ENCODE measurements at places on chromosomes 4 and X. TPM values are rescaled to one million over a fixed set of nuclear protein-coding genes. Genes with fewer than 3 reads are reported as not detected.

DNA sequence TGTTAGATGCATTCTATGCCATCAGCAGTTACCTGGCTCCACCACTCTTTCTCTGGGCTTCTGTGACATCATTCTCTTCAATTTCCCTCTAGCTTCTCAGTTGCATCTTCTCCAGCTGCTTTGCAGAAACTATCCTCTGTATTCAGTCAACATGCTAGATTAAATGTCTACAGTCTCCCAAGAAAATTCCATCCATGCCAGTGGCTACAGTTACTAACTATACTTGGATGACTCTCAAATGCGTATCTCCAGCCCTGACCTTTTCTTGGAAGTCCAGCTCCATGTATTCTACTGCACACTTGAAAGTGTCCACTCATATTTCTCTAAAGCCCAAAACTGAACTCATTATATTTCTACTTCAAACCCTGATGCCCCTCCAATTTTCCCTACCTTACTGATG lies 232.3 kb upstream of the TENM3 start:
- no peaks in the 10 kb centered on the region for H3K36me3 ChIP-seq
- DNase-seq = no peak
- no peaks in the 10 kb centered on the region for H3K27me3 ChIP-seq
- H3K27ac ChIP-seq = no peak overlapping the region

DNA sequence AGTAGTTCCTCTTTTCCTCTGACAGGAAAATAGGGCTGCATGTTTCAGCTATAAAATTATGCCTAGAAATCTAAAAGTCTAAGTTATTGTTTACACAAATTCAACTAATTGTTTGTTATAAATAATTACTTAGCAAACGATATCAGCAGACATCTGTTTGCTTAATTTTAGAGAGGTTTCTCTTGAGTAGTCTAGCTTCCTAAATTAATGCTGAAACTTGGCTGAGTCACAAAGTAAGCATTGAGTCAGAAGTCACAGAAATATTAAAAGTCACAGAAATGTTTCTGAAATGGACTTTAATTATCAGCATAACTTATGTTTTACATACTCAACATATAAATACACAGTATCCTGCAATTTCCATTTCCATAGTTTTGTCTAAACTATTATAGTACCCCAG lies 1044.0 kb downstream of the CCSER1 start:
- no peak for DNase-seq
- no peaks in the 10 kb centered on the region for H3K36me3 ChIP-seq
- H3K27ac ChIP-seq = no peak overlapping the region
- no peak overlapping the region for H3K4me3 ChIP-seq
- no peaks in the 10 kb centered on the region for H3K4me1 ChIP-seq
- no peaks in the 10 kb centered on the region for H3K27me3 ChIP-seq

DNA sequence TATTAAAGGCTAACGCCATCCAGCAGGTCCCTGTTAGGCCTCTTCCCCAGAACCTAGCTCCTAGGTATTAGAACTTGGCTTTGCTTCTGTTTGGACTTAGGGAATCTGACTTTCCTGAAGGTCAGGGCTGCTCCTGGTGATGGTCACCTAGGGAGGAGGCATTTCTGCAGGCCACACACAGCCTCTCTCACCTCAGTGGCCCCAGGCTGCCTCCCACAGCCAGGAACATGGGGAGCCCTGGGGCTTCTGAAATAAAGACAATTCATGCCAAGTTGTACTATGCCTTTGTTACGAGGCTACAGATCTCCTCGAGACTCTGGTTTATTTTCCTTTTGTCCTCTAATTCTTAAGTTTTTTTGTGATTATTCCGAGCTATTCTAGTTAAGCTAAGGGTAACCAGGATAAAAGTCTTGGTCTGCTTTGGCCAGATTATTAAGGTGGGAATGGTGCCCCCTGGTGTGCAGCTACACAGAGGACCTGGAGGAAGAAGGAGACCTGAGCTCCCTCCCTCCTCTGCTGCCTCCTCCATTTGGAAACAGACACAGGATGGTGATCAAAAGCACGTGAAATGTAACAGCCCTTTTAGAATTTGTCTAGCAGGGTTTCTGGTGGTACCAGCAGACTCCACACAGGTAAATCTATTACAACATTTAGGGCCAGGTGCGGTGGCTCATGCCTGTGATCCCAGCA lies 131.0 kb downstream of the DCLK2 start:
- DNase-seq = no peak
- H3K4me1 ChIP-seq = no peaks in the 10 kb centered on the region

DNA sequence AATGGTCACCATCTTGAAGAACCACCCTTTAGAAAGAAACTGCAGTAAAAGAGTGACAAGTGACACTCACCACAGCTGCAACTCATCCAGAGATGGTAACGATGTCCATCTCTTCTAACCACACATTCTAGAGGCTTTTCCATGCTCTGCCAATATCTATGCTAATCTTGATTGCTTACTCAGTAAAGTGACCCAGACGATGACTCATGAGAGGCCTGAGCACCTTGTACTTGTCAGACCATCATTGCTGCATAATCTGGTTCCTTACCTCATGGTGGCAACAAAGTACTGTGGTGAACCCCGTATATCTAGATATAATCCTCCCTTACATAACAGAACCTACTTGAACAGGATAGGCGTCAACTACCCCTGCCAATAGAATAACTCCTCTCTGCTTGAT lies 75.6 kb downstream of the CCNG2 start:
- H3K36me3 ChIP-seq = no peaks in the 10 kb centered on the region
- no peak overlapping the region for H3K4me3 ChIP-seq
- H3K27ac ChIP-seq = no peak overlapping the region

- no peak overlapping the region for H3K4me3 ChIP-seq
- H3K4me1 ChIP-seq = peaks cover 5% of the 10 kb centered on the region
- H3K36me3 ChIP-seq = no peaks in the 10 kb centered on the region
- DNase-seq = no peak
- H3K27ac ChIP-seq = no peak overlapping the region
These were observed 7.9 kb downstream of the SMIM20 start for GRCh38 chr4:25921922-25922321.

DNA sequence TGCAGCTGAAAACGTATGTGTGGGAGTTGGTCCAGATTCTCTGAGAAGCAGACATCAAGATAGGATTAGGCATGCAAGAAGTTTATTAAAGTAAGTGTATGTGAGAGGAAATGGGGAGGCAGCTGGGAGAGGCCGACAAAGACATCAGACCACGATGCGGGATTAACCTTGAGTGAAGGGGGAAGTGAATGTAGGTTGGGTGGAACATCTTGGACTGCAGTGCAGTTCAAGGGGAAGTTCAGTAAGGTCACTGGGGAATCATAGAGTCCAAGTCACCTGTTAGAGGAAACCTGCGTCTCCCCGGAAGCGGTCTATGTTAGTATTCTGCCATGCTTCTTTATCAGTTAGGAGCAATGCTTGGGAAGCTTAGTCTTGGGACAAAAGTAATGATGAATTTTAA lies 22.0 kb downstream of the CXCL8 start:
- no peaks in the 10 kb centered on the region for H3K36me3 ChIP-seq
- no peaks in the 10 kb centered on the region for H3K4me1 ChIP-seq
- no peak overlapping the region for H3K4me3 ChIP-seq
- H3K27me3 ChIP-seq = no peaks in the 10 kb centered on the region
- no peak overlapping the region for H3K27ac ChIP-seq
- DNase-seq = no peak

DNA sequence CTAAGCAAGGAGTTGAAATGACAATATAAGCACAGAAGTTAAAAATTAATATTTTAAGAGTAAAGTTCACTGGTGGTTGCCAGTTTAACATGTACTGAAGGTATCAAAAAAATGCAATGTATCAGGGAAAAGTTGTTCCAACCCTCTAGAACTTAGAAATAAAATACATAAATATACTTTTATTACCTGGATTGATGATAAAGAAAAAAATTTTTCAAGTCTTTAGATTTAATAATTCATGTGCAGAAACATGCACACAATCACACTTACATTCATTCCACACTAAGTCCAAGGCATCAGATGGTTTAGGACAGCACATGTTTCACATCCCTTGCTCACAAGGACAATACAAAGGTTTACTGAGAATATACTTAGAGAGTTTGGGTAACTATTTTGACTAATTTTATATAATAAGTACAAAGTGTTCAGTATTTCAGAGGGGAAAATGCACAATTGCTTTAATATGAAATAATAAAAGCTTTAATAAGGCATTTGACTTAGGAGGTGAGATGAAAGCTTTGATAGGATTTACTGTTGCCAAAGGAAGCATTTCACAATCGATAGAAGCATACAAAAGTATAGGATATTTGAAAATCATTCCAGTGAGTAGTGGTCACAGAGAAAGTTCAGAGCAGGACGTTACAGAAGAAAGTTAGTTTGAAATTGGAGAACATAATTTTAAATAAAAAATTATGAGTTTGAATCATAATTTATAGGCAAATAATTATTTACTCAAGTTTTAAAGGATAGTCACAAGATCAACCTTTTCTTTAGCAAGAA lies 392 bp upstream of the UGT2A3 start:
- no peak overlapping the region for H3K4me3 ChIP-seq
- no peaks in the 10 kb centered on the region for H3K36me3 ChIP-seq
- no peaks in the 10 kb centered on the region for H3K4me1 ChIP-seq
- H3K27ac ChIP-seq = no peak overlapping the region

DNA sequence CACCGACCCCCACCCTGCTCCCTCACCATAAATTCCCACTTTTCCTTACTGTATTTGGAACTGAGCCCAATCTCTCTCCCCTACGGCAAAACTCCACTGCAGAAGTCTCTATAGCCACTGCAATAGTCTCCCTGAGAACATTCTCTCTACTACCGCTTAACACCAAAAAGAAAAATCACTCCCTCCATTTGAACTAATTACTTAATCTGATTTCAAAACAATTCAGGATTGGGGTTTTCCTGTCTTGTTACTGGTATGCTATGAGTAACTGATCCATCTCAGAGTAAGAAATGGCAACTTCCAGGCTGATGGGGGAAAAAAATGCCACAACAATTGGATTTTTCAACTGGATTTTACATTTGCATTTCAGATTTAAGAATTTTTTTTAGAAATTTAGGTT lies 5.8 kb downstream of the PAPSS1 start:
- H3K36me3 ChIP-seq = no peaks in the 10 kb centered on the region
- no peak overlapping the region for H3K4me3 ChIP-seq
- DNase-seq = no peak
- H3K27ac ChIP-seq = no peak overlapping the region
- no peaks in the 10 kb centered on the region for H3K27me3 ChIP-seq

- H3K27ac ChIP-seq = no peak overlapping the region
- no peak for DNase-seq
- H3K4me3 ChIP-seq = no peak overlapping the region
- no peaks in the 10 kb centered on the region for H3K36me3 ChIP-seq
- no peaks in the 10 kb centered on the region for H3K4me1 ChIP-seq
These were observed 30.3 kb downstream of the EIF2S3 start for GRCh38 chrX:24085101-24085500.

DNA sequence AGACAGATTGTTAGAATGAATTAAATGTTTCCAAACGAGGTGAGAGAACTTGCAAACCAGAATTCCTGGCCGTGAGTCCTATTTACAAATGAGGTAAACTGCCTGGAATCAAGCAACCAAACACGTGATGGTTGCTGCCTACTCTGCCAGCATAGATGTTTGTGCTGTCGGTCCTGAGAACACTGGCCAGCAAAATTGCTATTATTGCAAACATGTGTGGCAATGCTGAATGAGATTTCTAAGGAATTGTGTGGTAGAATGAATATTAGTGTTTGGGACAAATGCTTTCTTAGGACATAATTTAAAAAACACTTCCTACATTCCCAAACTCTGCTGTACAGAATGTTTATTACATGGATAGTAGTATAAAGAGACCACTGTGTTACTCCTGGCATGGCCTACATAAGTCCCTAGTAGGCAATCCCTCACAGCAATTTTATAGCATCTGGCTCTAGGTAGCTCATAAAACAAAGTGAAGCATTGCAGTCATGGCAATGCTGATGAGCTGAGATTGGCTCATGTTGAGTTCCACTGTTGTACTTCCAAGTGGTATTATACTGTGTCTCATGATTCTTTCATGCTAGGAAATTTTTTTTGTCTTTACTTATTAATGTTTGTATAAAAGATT lies 605.2 kb upstream of the EPHA5 start:
- no peaks in the 10 kb centered on the region for H3K27me3 ChIP-seq
- no peak overlapping the region for H3K4me3 ChIP-seq
- H3K27ac ChIP-seq = no peak overlapping the region
- no peaks in the 10 kb centered on the region for H3K36me3 ChIP-seq

DNA sequence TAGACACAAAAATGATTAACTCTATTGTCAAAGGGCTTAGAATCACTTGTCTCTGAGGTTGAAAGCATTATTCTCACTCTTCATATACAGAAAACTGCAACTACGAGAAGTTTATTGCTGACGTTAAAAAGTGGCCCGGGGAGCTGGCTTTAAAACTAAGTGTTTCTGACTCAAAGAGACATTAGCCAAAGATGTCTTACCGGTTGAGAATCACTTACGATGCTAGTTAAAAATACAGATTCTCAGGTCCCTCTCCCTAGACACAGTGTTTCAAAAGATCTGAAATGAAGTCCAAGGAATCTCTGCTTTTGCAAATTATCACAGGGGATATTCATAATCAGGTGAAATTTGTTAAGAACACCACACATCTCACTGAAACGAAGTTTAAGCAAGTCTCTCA lies 1.2 kb downstream of the GNPDA2 start:
- H3K27me3 ChIP-seq = no peaks in the 10 kb centered on the region
- peaks cover 41% of the 10 kb centered on the region for H3K4me1 ChIP-seq
- H3K27ac ChIP-seq = no peak overlapping the region
- H3K4me3 ChIP-seq = peak overlapping the region; percentile 72

- no peak overlapping the region for H3K27ac ChIP-seq
- peaks cover 5% of the 10 kb centered on the region for H3K36me3 ChIP-seq
- H3K4me3 ChIP-seq = no peak overlapping the region
- H3K27me3 ChIP-seq = no peaks in the 10 kb centered on the region
These were observed 18.4 kb downstream of the ZFX start for GRCh38 chrX:24167719-24168472.

- DNase-seq = no peak
- H3K4me1 ChIP-seq = no peaks in the 10 kb centered on the region
- H3K27ac ChIP-seq = no peak overlapping the region
- no peaks in the 10 kb centered on the region for H3K27me3 ChIP-seq
These were observed 34.7 kb upstream of the LGI2 start for GRCh38 chr4:25065431-25065858.

- H3K27ac ChIP-seq = no peak overlapping the region
- no peaks in the 10 kb centered on the region for H3K27me3 ChIP-seq
- H3K36me3 ChIP-seq = no peaks in the 10 kb centered on the region
- no peak overlapping the region for H3K4me3 ChIP-seq
These were observed 161.0 kb upstream of the ANKRD50 start for GRCh38 chr4:124873361-124874171.

Gene NDNF
- total RNA-seq = not detected

Gene CRMP1
- not detected for total RNA-seq

Gene ZNF518B
- total RNA-seq = 48.2 TPM

Gene SPANXB1
- total RNA-seq = not detected

Gene TNIP2
- total RNA-seq = 50.5 TPM

Gene ADH1B
- total RNA-seq = not detected

Gene PABPC1L2A
- not detected for total RNA-seq

Gene CLIC2
- 0.28 TPM for total RNA-seq

Gene DIAPH2
- 11.0 TPM for total RNA-seq

Gene DCAF16
- 74.7 TPM for total RNA-seq

Gene CT45A2
- total RNA-seq = not detected

Gene NPY2R
- total RNA-seq = not detected

Gene HTR2C
- not detected for total RNA-seq
